ENCODE measurements at places on chromosomes 7 and 10. TPM values are rescaled to one million over a fixed set of nuclear protein-coding genes. Genes with fewer than 3 reads are reported as not detected.

SPDYE11 gene
- not detected for total RNA-seq

PLAU gene
- total RNA-seq, result 54.2 TPM

SCIN gene
- 0.65 TPM for total RNA-seq

SNCG gene
- total RNA-seq, result 1.5 TPM

TMEM140 gene
- total RNA-seq, result not detected

HGF gene
- total RNA-seq, result 3.4 TPM

NANOS1 gene
- total RNA-seq, result 3.8 TPM

NIPSNAP2 gene
- 43.0 TPM for total RNA-seq

EN2 gene
- 0.15 TPM for total RNA-seq

DNA sequence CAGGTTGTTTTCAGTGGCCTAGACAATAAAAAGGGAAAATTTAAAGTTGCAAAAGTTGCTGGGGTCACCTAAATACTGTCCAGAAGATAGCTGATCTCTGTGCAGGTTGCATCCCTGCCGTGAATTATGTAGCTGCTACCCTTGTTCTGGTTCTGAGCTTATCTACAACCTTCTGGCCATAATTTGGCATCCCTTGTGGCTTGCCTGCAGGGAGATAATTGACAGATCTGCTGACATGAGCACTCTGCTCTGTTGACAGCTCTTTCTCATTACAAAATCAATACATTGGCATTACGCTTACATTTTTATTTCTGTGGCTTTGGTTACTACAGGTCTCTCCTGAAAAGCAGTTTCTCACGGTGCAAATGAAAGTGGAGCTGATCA lies 29.3 kb upstream of the HECTD2 start:
- H3K36me3 ChIP-seq, result peaks cover 1% of the 10 kb centered on the region
- no peak overlapping the region for H3K4me3 ChIP-seq
- no peak overlapping the region for H3K27ac ChIP-seq
- peaks cover 14% of the 10 kb centered on the region for H3K4me1 ChIP-seq
- H3K27me3 ChIP-seq, result no peaks in the 10 kb centered on the region

DNA sequence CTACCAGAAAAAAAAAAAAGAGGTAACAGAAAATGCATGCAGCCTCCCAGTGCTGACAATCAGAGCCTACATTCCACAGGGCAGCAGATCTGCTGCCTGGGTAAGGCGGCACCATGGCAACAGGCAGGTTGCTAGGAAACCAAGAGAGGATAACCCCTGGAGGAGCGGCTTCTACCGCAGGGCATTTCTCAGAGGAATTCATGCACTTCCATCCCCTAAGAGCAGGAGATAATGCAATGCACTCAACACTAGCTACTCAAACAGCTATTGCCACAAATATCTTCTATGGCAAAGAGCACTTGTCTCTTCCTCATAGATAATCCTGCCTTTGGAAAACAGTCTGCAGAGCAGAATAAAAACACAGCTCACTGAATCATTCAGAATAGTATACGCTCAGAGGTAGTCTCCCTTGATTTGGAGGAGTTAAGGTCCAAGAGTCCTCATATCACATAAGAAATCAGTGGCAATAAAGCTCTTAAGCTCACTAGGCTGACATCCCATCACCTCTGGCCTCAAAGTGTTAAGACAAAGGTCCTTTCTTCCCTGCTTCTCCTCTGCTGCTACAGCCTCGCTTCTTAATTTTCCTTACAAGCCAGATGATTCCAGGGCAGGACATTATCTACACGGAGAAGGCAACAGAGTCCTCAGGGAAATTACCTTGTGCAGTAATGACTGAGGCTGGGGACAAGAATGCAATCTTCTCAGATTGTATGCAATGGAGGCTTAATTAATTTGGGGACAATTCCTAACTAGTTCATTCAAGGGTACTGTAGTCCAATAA lies 10.7 kb downstream of the PSAP start:
- H3K36me3 ChIP-seq, result no peaks in the 10 kb centered on the region
- H3K27ac ChIP-seq, result peak overlapping the region; percentile 90
- DNase-seq, result no peak
- H3K4me3 ChIP-seq, result no peak overlapping the region
- H3K4me1 ChIP-seq, result peaks cover 55% of the 10 kb centered on the region
- no peaks in the 10 kb centered on the region for H3K27me3 ChIP-seq

GRCh38 chr7:155487509-155488482 lies 29.9 kb downstream of the EN2 start:
- peaks cover 5% of the 10 kb centered on the region for H3K36me3 ChIP-seq
- no peak overlapping the region for H3K4me3 ChIP-seq
- H3K27ac ChIP-seq, result no peak overlapping the region
- H3K27me3 ChIP-seq, result peaks cover 52% of the 10 kb centered on the region

- H3K4me1 ChIP-seq, result no peaks in the 10 kb centered on the region
- H3K27me3 ChIP-seq, result no peaks in the 10 kb centered on the region
- H3K4me3 ChIP-seq, result no peak overlapping the region
- H3K27ac ChIP-seq, result no peak overlapping the region
- H3K36me3 ChIP-seq, result peaks cover 6% of the 10 kb centered on the region
These were observed 59.3 kb upstream of the NMT2 start for GRCh38 chr10:15227611-15228372.

- H3K4me1 ChIP-seq, result peaks cover 35% of the 10 kb centered on the region
- no peak for DNase-seq
- no peaks in the 10 kb centered on the region for H3K27me3 ChIP-seq
- no peak overlapping the region for H3K27ac ChIP-seq
- no peaks in the 10 kb centered on the region for H3K36me3 ChIP-seq
These were observed 2.2 kb upstream of the FRMD4A start for GRCh38 chr10:14332903-14333302.

DNA sequence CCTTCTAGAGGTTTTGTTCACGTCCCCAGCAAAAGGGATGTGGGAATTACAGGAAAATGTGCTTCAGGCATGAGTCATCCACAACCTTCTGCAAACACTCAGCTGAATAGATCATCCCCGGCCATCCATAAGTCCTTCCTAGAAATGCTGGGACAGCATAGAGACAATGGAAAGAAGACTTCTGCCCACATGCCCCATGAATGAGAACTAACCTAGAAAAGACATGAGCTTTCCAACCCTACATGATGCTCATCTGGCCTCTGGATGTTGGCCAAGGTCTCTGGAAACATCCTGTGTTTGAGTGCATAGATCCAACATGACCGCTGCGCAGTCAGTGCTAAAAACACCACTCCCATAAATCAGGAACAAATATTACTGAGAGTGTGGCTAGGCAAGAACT lies 277.5 kb downstream of the PLXNA4 start:
- no peak overlapping the region for H3K4me3 ChIP-seq
- H3K27me3 ChIP-seq, result no peaks in the 10 kb centered on the region
- no peaks in the 10 kb centered on the region for H3K36me3 ChIP-seq
- DNase-seq, result no peak
- no peak overlapping the region for H3K27ac ChIP-seq
- peaks cover 30% of the 10 kb centered on the region for H3K4me1 ChIP-seq

DNA sequence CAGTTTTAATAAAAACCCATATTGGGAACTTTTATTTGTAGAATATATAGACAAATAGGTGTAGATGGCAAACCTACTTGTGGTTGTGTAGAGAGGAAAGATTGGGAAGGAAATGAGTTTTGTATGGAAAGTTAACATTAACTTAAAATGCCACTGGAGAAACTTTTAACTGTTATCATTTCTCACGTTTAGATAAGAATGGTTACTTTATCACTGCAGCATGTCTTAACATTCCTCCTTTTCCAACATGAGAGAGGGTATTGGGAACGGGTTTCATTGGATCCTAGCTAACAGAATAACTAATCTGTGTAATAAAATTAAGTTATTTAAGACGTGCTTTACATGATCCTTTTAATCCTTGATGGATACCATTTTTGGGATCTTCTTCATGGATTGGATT lies 1.8 kb downstream of the LUC7L2 start:
- no peak for DNase-seq
- no peaks in the 10 kb centered on the region for H3K27me3 ChIP-seq
- H3K4me1 ChIP-seq, result peaks cover 52% of the 10 kb centered on the region
- peaks cover 2% of the 10 kb centered on the region for H3K36me3 ChIP-seq
- peak overlapping the region; percentile 96 for H3K4me3 ChIP-seq

GRCh38 chr7:63008366-63008765 lies 990.3 kb upstream of the ZNF722 start:
- no peaks in the 10 kb centered on the region for H3K36me3 ChIP-seq
- DNase-seq, result no peak
- no peak overlapping the region for H3K4me3 ChIP-seq
- no peaks in the 10 kb centered on the region for H3K4me1 ChIP-seq

- no peak overlapping the region for H3K27ac ChIP-seq
- H3K27me3 ChIP-seq, result no peaks in the 10 kb centered on the region
- H3K4me3 ChIP-seq, result no peak overlapping the region
- DNase-seq, result no peak
- H3K36me3 ChIP-seq, result peaks cover 5% of the 10 kb centered on the region
- peaks cover 14% of the 10 kb centered on the region for H3K4me1 ChIP-seq
These were observed 40.6 kb downstream of the GSDME start for GRCh38 chr7:24716480-24717246.

DNA sequence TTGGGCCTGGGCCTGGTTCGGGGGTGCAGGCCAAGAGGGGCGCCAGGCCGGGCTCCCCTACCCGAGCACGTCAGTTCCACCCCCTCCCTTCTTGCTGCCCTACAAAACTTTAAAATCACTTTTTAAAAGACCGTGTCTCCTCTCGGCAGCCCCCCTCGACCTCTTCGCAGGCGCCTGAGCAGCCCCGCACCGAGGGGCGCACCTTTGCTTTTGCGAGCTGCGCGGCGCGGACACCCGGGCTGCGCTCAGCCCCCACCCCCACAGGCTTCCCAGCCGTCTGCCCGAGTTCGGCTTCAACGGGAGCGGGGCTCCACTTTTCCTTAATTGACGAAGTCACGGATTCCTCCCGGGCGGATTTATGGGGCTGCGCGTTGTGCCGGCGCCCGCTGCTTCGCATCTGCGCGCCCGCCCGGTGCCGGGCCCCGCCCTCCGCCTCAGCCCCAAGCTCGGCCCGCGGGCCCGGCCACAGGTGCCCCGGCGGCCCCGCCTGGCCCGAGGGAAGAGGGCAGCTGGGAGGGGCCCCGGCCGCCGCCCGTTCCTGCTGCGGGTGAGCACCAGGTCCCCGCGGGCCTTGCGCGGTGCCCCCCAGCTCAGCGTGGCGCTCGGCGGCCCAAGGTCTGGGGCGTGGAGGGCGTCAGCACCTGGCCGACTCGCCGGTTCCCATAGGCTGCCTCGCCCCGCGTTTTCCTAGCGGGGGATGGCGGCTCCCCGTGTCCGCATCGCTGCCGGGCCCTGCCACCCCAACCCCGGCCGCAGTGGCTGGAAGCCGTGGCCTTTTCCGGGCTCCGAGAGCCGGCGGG lies 10.8 kb upstream of the MNX1 start:
- DNase-seq, result peak; percentile 69
- H3K4me1 ChIP-seq, result peaks cover 8% of the 10 kb centered on the region
- H3K4me3 ChIP-seq, result no peak overlapping the region

DNA sequence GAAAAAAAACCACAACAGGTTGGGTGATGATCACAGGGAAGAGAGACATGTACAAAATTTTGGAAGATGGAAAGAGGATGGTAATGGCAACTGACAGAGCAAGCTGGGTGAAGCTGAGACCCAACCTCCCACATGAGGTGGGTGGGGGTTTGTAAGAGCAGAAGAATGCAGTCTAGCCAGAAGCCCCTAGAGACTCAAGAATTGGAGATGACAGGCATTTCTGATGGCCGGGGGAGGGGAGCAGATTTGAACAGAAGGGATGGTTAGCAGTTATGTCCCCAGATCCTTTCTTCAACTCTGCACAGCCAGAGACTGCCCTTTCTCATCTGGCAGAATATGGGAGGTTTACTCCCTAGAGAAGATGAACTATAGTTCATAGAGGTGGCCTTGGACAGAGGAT lies 208.0 kb downstream of the GALNT17 start:
- H3K27ac ChIP-seq, result no peak overlapping the region
- H3K4me1 ChIP-seq, result peaks cover 22% of the 10 kb centered on the region
- no peak overlapping the region for H3K4me3 ChIP-seq
- peaks cover 5% of the 10 kb centered on the region for H3K36me3 ChIP-seq
- DNase-seq, result no peak
